Activated CD4-positive, CD25-positive, alpha-beta regulatory T cell treated with anti-CD3 and anti-CD28 coated beads, Interleukin-2, amount 50 U/mL, for 16 hours (primary cell): ENCODE measurements at places on chromosomes 12 and 14.

DNA sequence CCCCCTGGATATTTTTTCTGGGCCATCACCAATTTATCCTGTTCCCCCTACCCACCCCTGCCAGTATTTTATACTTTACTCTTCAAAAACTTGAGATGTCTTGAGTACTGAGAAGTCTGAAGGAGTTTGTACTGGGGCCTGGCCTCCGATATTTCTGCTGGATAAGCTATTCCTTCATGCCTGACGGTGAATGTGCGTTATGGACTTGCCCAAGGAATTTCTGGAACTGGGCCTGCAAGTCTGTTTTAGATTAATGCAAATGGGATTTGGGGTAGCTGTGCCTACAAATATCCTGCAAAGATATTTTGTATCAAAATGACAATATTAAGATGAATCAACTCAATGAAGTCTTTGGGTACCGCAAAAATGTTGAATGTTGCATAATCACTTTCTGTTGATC lies at the start of gene PTCSC3:
Gene PTCSC3, minus strand, starts transcription at position 199 of the 400 bp plus-strand sequence.
- DNase-seq = no peak

GRCh38 chr12:72444125-72444524 lies 172.0 kb downstream of the TRHDE start:
- DNase-seq = no peak

DNA sequence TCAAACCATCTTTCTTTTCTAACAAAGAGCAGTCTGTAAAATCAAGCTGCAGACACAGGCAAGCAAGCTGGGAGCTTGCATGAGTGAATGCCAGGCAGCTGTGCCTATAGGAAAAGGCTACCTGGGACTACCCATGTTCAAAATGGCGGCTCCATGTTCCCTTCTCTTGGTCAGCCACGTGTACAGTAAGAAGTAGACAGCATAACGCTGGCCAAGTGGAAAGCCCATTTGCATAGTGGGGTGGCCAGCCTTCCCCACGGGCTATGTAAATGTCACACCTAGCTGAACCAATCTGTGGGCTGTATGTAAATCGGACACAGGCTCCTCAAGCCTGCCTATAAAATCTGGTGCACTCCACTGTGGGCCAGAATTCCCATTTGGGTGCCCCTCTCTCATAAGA lies 117.1 kb downstream of the SYT10 start:
- no peak for DNase-seq

GRCh38 chr12:132227782-132228475 lies 83.7 kb downstream of the NOC4L start:
- no peak for DNase-seq

DNA sequence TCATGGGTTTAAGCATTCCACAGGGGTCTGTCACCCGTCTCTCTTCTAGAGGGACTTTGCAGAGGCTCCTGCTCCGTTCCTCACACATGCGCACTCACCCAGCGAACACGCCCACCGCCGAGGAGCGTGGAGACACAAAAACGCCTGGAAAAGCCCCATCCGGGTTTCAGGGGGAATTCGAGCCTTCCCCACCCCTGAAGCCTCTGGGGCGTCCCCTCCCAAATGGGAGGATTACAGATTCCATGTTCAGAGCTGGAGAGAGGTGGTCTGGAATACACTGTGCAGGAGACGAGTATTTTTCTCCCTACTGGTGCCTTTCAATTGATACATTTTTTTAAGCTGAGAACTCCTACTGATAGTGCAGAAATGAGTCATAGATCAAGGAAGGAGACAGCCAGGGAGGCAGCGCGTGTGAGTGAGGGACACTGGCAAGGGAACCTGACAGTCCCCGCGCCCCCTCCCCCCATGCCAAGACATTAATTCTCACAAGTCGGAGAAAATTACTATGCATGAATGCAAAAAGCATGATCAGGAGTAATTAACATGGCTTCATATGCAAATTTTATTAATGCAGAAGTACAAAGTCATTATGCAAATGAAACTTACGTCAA lies 36.9 kb downstream of the BCL11B start:
- no peak for DNase-seq

GRCh38 chr12:93712200-93712599 lies 35.0 kb downstream of the CRADD start:
- no peak for DNase-seq

DNA sequence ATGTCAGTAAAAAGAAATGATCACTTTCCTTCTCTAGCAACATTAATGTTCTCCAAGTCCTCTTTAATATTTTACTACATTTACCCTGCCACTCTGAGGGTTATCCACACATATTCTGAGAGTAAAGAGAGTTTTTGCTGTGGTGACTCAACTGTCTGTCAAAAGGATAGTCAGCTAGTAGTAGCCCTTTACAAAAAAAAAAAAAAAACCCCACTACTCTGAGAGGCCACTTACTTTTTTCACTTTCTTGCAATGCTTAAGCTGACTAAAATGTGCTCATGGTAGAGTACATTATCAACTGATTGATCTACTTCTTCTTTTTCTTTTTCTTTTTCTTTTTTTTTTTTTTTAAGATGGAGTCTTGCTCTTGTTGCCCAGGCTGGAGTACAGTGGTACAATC lies 27.6 kb upstream of the PPM1A start:
- DNase-seq = no peak

- no peak for DNase-seq
These were observed 64.2 kb upstream of the IFNG-AS1 start for GRCh38 chr12:67925077-67925476.

- DNase-seq = no peak
These were observed 615 bp downstream of the DDX51 start for GRCh38 chr12:132143336-132144071.

- peak; percentile 8 for DNase-seq
These were observed 107.3 kb downstream of the CRADD start for GRCh38 chr12:93784339-93785086.

DNA sequence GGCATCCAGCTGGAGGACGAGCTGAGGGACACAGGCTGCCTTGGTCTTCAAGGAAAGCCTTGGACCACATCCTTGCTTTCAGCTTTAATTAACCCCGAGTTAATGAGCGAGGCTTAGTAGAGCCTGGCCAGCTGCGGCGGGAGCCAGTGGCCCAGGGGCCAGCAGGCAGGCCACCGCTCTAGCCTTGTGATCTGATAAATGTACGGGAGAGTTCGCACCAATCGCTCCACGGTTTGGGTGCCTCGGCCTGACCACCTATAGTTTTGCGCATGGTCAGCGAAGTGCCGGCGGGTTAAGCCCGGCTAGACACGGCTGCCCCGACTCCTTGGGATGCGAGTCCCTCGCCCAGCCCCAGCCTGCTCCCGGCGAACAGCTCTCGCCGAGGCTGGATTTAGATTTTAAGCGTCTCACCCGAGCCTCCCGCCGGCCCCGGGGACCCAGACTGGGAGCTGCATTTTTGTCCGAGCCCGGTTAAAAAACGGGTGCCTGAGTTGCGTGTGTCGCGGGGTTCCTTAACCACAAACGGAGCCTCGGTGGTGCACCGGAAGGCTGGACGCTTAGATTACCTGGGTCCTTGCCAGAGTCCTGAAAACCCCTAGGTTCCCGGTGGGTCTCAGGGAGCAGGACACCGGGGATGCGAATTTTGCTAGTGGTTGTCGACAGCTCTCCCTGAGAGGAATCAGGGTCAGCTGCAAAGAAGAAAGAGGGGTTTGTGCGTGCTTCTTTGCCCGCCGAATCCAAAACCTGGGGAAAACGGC lies 2.9 kb upstream of the HOXC12 start:
- DNase-seq = no peak

- DNase-seq = peak; percentile 60
These were observed 679 bp downstream of the ARF6 start for GRCh38 chr14:49893309-49894213.

- DNase-seq = no peak
These were observed 24.1 kb upstream of the MUCL1 start for GRCh38 chr12:54830199-54830598.

- DNase-seq = no peak
These were observed 17.9 kb upstream of the CLEC7A start for GRCh38 chr12:10147714-10148403.

DNA sequence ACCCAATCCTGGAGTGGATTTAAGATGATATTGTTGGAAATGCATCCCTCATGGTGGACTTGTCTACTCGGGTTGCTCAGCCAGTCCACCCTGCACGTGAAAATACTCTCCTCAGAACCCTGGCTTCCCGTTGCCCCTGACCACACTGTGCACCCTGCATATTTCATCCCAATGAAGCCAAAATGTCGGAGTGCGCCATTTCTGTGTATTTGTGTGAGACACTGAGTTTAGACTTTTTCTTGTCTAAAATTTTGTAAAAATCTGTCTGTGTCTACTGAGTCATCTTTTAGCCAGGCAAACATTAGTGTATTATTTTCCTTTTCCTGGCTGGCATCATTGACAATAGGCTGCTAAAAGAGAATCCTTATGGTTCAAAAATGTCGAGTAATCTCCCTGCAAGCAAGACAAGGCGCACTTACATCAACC lies 485 bp upstream of the PNMA1 start:
- no peak for DNase-seq

- no peak for DNase-seq
These were observed 605 bp downstream of the ANKRD52 start for GRCh38 chr12:56257491-56258067.

- DNase-seq = no peak
These were observed 240.9 kb downstream of the DPF3 start for GRCh38 chr14:72653026-72653425.

GRCh38 chr12:62774794-62775193 lies 160.2 kb downstream of the PPM1H start:
- no peak for DNase-seq

DNA sequence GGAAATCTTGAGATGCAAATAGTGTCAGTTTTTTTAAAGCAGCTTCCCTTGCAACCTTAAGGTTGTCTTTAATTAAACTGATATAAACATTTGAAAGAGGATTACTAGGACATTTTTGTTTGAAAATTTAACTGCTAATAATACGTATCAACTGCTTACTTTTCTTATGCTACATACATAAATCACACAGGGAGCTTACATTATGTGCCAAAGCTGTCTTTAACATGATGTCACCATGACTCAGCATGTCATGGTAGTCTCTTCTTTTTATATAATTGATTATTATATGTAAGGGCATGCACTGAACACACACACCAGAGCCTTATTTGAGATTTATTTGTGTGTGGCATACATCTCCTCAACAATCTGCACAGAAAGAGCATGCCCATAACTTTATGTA lies 63.0 kb upstream of the PTHLH start:
- no peak for DNase-seq

DNA sequence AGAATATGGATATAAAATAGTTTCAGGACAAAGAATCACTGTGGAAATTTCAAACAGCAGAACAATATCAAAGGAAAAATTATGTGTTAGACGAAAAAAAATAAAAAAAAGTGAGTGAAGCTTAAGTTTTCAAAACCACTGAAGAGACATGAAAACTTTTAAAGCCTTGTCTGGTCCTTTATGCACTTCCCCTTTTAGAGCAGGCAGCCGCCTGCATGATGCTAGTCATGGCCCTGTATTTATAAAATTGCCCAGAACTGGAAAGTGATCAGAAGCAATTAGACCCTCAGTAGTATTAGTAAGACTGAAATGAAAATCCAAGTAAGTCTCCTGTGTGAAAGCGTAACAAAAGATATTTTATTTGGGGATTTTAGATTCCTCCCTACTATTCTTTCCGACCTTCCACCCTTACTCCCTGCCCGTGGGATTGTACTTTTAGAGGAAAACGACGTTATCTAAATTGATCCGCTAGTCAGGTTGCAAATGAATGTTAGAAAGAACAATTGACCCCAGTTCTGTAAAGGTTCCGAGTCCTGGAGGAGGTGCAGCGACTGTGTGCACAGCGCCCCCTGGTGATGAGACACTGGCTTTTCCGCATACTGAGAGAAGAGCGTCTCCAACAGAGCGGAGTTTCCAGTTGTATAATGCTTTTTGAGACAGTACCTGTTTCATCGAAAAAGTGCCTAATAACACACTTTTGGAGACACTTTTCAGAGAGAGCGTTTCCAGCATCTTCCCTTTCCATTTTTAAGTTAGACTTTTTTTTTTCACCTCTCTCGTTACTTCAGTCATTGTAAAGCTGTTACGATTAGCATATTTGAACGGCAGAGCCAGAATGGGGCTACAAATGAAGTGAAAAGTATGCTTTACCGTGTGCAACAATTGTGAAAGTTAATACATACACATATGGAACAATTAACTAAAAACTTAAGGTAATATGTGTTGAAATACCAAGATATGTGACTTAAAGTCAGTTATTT lies 12.4 kb downstream of the MGST1 start:
- DNase-seq = no peak

DNA sequence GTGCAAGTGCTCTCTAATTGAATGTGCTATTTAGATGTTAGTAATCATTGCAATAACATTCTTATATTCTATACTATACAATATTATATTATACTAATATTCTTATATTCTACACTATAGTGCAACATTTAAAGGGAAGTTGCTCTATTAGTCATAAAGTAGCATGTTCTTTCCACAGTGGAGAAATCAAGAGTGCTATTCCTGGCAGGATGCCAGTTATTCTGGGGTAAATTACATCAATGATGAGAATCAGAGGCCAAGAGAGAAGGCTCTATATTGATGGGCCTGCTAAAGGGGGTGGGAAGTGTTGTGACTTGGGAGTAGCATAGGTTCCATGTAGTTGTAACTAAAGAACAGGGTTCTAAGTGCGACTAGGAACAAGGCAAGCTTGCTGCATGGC lies 121.5 kb downstream of the SLC15A5 start:
- DNase-seq = no peak

GRCh38 chr12:27366621-27367020 lies 34.0 kb downstream of the BMAL2 start:
- DNase-seq = no peak

DNA sequence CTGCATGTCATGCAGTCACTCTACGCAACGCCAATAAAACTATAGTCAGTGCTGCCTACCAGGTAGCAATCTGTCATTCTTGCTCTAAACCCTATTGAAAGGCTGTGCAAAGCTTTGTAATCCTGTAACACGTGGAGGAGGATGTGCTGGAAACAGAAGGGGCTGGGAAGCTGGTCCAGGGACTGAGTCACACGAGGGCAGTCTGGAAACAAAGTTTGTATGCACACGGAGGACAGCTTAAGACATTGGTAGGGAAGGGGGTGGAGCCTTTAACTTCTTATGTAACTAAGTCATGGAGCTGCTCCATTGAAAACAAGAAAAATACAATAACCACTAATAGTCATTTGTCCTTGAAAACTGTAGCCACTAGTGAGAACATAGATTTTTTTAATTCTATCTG lies 128.0 kb downstream of the BCAT1 start:
- DNase-seq = no peak

- no peak for DNase-seq
These were observed 1.7 kb downstream of the TRHDE start for GRCh38 chr12:72273851-72274351.

DNA sequence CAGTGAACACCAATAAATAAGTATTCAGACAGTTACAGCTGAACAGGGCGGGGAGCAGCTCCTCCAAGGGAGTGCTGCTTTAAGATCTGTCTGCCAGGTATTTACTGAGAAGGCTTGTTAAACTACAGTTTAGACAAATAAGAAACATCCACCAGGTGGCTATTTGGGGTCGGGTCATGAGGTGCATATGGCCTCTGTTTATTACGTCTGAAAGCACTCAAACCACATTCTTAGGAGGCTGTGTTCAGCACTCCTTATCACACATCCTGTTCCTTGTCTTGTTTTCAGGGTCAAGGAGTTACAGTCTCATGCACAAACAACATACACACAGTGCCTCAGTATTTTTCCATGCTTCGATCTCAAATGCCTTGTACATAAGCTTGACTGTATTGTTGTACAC lies 78.8 kb downstream of the KCNMB4 start:
- DNase-seq = no peak

GRCh38 chr12:53336181-53336681 lies at the start of gene SP7:
TSS of gene SP7 (minus strand) at chr12:53336354. CDS start at chr12:53335646, 708 bp downstream.
- no peak for DNase-seq

- no peak for DNase-seq
These were observed 56.0 kb upstream of the DLK1 start for GRCh38 chr14:100670753-100671049.
